ENCODE measurements at places on chromosomes 4 and X. TPM values are rescaled to one million over a fixed set of nuclear protein-coding genes. Genes with fewer than 3 reads are reported as not detected.

DNA sequence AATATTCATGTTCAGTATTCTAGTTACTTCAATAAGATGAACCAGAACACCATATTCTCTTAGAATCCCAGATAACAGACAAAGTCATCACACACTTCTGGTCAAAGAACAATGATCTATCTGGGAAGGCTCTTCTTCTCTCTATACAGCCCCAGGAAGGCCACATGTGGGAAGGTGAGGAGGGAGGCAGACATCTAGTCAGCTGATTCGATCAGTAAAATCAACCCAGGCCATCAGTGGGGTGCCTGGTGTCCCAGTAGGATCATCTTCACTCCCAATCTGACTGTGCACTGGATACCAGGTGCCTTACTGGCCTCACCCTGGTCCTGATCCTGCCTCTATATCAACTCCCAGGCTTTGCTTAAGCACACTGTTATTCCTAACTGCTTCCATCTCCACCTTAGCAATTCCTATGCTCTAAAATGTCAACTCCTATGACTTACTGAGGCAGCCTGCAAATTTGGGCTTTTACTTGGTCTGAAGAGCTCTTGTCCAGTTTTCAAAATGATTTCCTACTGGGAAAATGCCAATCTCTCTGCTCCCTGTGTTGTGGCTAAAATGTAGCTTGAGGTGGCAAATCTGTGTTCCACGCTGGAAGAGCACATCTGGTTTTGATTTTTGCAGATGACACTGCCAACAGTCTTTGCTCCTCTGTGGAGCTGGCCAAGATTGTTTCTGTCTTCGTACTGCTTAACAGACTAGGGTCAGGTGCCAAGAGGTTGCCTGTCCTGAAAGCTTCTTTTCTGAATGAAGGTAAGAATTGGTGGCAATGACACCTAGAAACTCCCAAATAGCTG is 128.7 kb downstream of the MGST2 start:
- DNase-seq: no peak
- H3K4me3 ChIP-seq: no peak overlapping the region
- H3K27ac ChIP-seq: no peak overlapping the region
- no peaks in the 10 kb centered on the region for H3K36me3 ChIP-seq

DNA sequence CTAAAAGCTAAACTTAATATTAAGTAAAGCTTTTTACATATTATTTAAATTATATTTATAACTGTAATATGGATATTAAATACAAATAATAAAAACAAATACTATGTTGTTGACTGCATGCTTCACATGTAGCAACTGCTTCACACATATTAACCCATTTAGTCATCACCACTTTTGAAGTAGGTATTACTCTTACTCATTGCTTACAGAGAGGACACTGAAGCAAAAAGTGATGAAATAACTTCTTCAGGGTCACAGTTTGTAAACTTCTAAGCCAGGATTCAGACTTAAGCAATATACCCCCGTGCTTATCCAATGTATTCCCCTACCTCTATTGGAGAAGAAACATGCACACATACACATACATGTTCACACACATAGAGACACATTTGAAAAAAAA is 166.6 kb downstream of the DKK2 start:
- H3K27ac ChIP-seq: no peak overlapping the region
- H3K27me3 ChIP-seq: no peaks in the 10 kb centered on the region
- H3K36me3 ChIP-seq: no peaks in the 10 kb centered on the region

DNA sequence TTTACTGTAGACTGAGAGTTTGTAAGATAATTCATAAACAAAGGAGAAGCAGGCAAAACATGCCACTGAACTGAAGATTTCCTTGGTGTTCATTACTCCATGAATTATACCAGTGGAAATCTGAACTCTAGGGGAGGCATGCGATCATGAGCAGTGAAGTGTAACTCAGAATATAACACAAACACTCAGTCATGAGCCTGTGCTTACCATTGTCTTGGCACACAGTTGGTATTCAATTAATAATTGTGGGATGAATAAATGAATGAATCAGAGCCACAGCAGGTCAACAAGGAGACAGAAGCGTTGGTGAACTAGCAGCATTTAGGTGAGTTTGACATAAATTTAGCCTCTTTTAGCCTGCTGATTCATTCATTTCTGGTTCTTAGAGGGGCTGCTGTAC is 263.5 kb upstream of the DKK2 start:
- no peak overlapping the region for H3K27ac ChIP-seq
- no peak overlapping the region for H3K4me3 ChIP-seq
- no peak for DNase-seq
- no peaks in the 10 kb centered on the region for H3K27me3 ChIP-seq
- H3K4me1 ChIP-seq: no peaks in the 10 kb centered on the region

- DNase-seq: no peak
- H3K4me1 ChIP-seq: no peaks in the 10 kb centered on the region
- no peak overlapping the region for H3K4me3 ChIP-seq
Measured at GRCh38 chr4:95105112-95105511, 347.4 kb downstream of the BMPR1B start.

GRCh38 chr4:79059631-79060399 is 120.6 kb upstream of the PAQR3 start:
- no peak for DNase-seq
- no peak overlapping the region for H3K27ac ChIP-seq
- H3K4me3 ChIP-seq: no peak overlapping the region
- no peaks in the 10 kb centered on the region for H3K4me1 ChIP-seq

Gene MAGEA10
- total RNA-seq: not detected

Data from GM12878 (cell line).